ENCODE measurements at places on chromosomes 7 and 10. TPM values are rescaled to one million over a fixed set of nuclear protein-coding genes. Genes with fewer than 3 reads are reported as not detected.
A peak's percentile ranks its signal among the peaks of the same experiment; 100 is the strongest.

TMEM184A gene
- total RNA-seq, result not detected

DNA sequence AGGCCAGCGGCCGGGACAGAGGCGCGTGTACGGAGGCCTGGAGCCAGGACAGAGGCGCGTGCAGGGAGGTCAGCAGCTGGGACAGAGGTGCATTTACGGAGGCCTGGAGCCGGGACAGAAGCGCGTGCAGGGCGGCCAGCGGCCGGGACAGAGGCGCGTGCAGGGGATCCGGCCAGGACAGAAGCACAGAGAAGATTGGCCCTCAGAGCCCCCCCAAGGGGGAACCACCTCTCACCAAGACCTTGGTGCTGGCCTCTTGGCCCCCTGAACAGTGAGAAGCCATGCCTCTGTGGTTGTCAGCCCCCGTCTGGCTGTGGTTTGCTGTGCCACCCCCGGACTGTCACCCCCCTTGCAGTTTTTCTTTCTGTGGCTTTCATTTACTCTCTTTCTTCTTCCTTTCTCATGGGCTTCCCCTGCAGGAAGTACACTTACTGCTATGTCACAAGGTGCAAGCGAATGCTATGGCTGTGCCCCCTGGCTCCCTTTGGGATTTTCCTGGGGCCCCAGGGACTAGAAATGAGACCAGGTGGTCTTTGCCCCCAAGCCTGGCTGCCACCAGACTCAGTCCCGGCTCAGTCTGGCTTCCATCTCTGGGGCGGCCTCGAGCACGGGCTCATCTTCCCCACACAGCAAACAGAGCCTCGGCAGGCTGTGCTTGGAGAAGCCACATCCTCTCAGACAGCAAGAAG lies 41.1 kb downstream of the INSIG1 start:
- H3K36me3 ChIP-seq, result no peaks in the 10 kb centered on the region
- peak overlapping the region; percentile 64 for H3K4me3 ChIP-seq
- H3K27me3 ChIP-seq, result peaks cover 29% of the 10 kb centered on the region
- peak overlapping the region; percentile 59 for H3K27ac ChIP-seq
- peak; percentile 77 for DNase-seq

- H3K27ac ChIP-seq, result no peak overlapping the region
- no peak overlapping the region for H3K4me3 ChIP-seq
Measured at GRCh38 chr10:122689146-122689820, 10.4 kb downstream of the C10orf120 start.

ABCB4 gene
- total RNA-seq, result not detected

- peaks cover 2% of the 10 kb centered on the region for H3K4me1 ChIP-seq
- H3K27ac ChIP-seq, result no peak overlapping the region
- peaks cover 10% of the 10 kb centered on the region for H3K36me3 ChIP-seq
- no peak overlapping the region for H3K4me3 ChIP-seq
Measured at GRCh38 chr10:133381036-133381435, 2.0 kb downstream of the PAOX start.

- H3K4me3 ChIP-seq, result no peak overlapping the region
- DNase-seq, result no peak
- peaks cover 6% of the 10 kb centered on the region for H3K4me1 ChIP-seq
- no peak overlapping the region for H3K27ac ChIP-seq
- H3K27me3 ChIP-seq, result no peaks in the 10 kb centered on the region
Measured at GRCh38 chr7:7785344-7785973, 67.1 kb upstream of the RPA3 start.

GRCh38 chr7:101542527-101543241 lies 86.4 kb downstream of the MYL10 start:
- H3K36me3 ChIP-seq, result no peaks in the 10 kb centered on the region

GRCh38 chr7:2399848-2400587 lies 3.4 kb upstream of the CHST12 start:
- peak overlapping the region; percentile 24 for H3K4me3 ChIP-seq
- no peaks in the 10 kb centered on the region for H3K27me3 ChIP-seq
- peaks cover 27% of the 10 kb centered on the region for H3K4me1 ChIP-seq
- H3K27ac ChIP-seq, result peak overlapping the region; percentile 69

LLCFC1 gene
- total RNA-seq, result not detected

PILRA gene
- total RNA-seq, result 9.8 TPM

DNA sequence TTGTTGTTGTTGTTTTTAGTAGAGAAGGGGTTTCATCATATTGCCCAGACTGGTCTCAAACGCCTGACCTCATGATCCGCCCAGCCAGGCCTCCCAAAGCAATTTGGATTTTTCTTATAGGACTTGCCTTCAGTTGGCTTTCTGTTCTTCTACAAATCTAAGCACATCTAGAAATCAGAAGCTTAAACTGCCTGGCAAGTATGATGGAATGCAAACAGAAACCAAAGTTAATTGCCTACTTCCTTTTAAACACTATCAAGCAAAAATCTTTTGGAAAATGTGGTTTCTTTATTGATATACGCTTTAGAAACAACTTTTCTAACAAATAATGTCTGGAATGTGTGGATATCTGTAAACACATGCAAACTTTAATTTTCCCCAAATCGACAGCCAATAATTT lies 64.9 kb downstream of the USP6NL start:
- no peaks in the 10 kb centered on the region for H3K36me3 ChIP-seq
- no peak overlapping the region for H3K4me3 ChIP-seq
- no peak overlapping the region for H3K27ac ChIP-seq
- DNase-seq, result no peak
- H3K4me1 ChIP-seq, result no peaks in the 10 kb centered on the region

ZNF518A gene
- total RNA-seq, result 16.9 TPM

DNA sequence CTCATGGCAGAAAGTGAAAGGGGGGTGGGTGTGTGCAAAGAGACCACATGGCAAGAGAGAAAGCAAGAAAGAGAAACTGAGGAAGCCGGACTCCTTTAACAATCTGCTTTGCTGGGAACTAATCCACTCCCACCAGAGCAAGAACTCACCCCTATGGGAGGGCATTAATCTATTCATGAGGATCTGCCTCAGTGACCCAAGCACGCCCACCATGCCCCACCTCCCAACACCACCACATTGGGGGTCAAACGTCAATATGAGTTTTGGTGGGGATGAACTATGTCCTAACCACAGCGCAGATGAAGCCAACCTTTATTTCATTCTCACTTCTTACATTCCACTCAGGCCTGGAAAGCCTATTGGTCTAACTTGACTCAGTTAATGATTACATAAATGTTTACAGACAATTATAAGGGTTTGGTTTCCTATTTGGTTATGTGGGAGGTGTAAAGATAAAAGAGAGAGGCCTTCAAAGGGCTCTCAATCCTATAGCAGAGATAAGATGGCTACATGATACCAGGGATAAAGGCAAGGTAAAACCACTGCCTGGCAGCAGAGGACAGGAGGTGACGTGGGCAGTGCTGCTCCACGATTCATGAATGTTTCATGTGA lies 601.8 kb downstream of the PARD3 start:
- no peaks in the 10 kb centered on the region for H3K36me3 ChIP-seq
- no peak overlapping the region for H3K4me3 ChIP-seq
- H3K27ac ChIP-seq, result no peak overlapping the region
- DNase-seq, result no peak
- no peaks in the 10 kb centered on the region for H3K4me1 ChIP-seq

DNA sequence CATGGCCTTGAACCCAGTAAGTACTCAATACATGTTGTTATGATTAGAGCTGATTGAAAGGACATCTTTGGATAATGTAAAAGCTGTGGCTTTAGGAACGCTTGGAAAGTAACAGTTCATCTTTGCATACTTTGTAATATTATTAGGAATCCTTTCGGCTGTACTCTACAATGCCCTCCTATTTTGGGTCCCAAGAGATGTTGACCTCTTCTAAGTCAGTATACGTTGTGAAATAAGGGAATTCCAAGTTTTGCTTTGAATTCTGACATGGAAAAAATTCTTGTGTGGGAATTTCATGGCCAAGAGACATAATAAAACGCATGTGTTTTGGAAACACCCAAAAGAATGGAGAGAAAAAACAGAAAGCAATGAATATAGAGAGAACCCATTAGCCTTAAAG lies 7.7 kb downstream of the AGR3 start:
- H3K27ac ChIP-seq, result no peak overlapping the region
- H3K4me3 ChIP-seq, result no peak overlapping the region
- no peak for DNase-seq

- no peak for DNase-seq
- peaks cover 21% of the 10 kb centered on the region for H3K27me3 ChIP-seq
- H3K36me3 ChIP-seq, result no peaks in the 10 kb centered on the region
- H3K4me1 ChIP-seq, result peaks cover 14% of the 10 kb centered on the region
Measured at GRCh38 chr7:25952261-25953057, 199.5 kb upstream of the NFE2L3 start.

- H3K4me1 ChIP-seq, result no peaks in the 10 kb centered on the region
- no peaks in the 10 kb centered on the region for H3K36me3 ChIP-seq
- no peak for DNase-seq
- H3K27ac ChIP-seq, result no peak overlapping the region
Measured at GRCh38 chr10:77770868-77771175, 133.2 kb upstream of the KCNMA1 start.

PPP1R17 gene
- not detected for total RNA-seq

GLI3 gene
- not detected for total RNA-seq

PLAC9 gene
- not detected for total RNA-seq

DNA sequence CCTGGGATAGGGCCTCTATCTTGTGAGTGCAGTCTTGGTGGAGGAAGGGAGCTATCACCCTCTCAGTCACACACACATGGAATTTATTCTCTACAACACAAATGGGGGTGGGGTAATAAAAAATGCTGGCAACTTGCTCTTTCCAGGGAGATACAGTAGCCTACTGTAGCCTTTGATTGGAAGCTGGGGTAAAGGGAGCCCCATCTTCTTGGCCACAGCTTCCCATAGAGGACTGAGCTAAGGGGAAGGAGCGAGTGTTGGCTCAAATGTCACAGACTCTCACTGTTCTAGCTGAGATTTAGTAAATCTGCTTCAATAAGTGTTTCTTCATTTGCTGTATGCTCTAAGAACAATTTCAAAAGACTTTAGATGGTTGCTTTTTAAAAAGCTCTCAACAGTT lies 222.2 kb upstream of the CXCL12 start:
- no peak for DNase-seq
- H3K4me3 ChIP-seq, result no peak overlapping the region
- peaks cover 3% of the 10 kb centered on the region for H3K27me3 ChIP-seq
- no peaks in the 10 kb centered on the region for H3K36me3 ChIP-seq
- H3K27ac ChIP-seq, result no peak overlapping the region

GRCh38 chr10:102066399-102067088 lies 1.4 kb downstream of the HPS6 start:
- peak overlapping the region; percentile 78 for H3K27ac ChIP-seq
- peaks cover 7% of the 10 kb centered on the region for H3K36me3 ChIP-seq
- H3K4me1 ChIP-seq, result peaks cover 23% of the 10 kb centered on the region
- DNase-seq, result peak; percentile 60
- H3K4me3 ChIP-seq, result peak overlapping the region; percentile 87
- H3K27me3 ChIP-seq, result no peaks in the 10 kb centered on the region

DNA sequence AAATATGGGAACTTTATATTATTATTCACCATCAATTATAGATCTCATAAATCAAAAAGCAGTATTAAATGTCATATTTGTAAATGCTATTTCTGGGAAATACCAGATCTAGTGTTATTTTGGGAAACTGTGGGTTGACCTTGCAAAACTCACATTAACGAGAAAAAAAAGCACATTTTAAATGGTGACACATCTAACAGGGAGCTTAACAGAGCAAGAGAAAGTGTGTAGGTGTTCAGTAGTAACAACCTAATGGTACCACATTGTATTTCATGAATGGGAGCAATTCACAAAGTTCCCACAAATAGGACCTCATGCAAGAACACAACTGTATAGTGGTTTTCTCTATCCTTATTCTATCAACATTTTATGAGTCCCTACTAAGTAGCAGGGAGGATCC lies 26.2 kb upstream of the HDAC9 start:
- H3K4me3 ChIP-seq, result no peak overlapping the region
- H3K27ac ChIP-seq, result no peak overlapping the region
- no peaks in the 10 kb centered on the region for H3K4me1 ChIP-seq

GRCh38 chr7:37987732-37988131 lies 67.3 kb downstream of the EPDR1 start:
- H3K27me3 ChIP-seq, result peaks cover 7% of the 10 kb centered on the region
- no peaks in the 10 kb centered on the region for H3K36me3 ChIP-seq
- H3K27ac ChIP-seq, result no peak overlapping the region
- DNase-seq, result no peak
